Transverse colon (tissue), 4 donors: ENCODE measurements at places on chromosomes 7 and 10. TPM values are rescaled to one million over a fixed set of nuclear protein-coding genes. Genes with fewer than 3 reads are reported as not detected.
A peak's percentile ranks its signal among the peaks of the same experiment; 100 is the strongest.

DNA sequence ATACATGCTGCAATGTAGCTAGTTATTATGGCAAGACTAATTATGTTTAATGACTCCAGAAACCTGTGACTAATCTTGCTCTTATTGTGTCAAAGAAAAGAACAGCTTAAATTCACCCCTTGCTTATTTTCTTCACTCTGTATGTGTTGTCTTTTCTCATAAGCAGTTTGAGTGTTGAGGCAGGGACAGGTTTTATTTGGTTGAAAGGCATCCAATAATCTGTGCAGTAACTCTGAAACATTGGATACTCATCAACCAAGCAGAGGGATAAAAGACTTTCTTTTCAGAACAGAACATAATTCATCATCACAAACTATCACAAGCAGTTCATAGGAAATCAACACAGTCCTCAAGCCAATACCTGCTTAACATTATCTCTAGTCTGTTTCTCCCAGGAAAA lies 797.6 kb upstream of the MBL2 start:
- no peaks in the 10 kb centered on the region for H3K36me3 ChIP-seq
- no peaks in the 10 kb centered on the region for H3K27me3 ChIP-seq
- no peak overlapping the region for H3K27ac ChIP-seq
- no peak for DNase-seq

- H3K27ac ChIP-seq: no peak overlapping the region
- no peaks in the 10 kb centered on the region for H3K36me3 ChIP-seq
- H3K4me3 ChIP-seq: no peak overlapping the region
- no peaks in the 10 kb centered on the region for H3K4me1 ChIP-seq
- DNase-seq: no peak
- no peaks in the 10 kb centered on the region for H3K27me3 ChIP-seq
Observed at GRCh38 chr7:1848911-1849311, 178.8 kb downstream of the ELFN1 start.

Gene TCTN3
- total RNA-seq: 16.5 TPM

DNA sequence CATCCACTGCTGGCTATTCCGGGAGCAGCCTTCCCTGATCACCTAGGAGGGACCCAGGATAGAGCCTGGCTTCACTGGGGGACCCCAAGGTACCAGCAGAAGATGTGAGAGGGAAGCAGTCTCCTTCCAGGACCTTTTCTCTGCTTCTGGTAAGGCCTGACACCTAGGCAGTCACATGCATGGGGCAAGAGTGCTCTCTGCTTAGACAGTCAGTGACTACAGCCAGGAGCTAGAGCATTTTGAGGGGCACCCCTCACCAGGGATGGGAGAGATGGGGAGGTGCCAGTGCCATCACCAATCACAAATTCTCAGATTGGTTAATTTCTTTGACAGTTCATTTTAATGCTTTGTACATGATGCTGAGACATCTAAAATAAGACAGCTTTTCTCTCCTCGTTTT lies 13.9 kb upstream of the ADO start:
- no peaks in the 10 kb centered on the region for H3K36me3 ChIP-seq
- H3K27me3 ChIP-seq: no peaks in the 10 kb centered on the region
- no peak overlapping the region for H3K4me3 ChIP-seq

GRCh38 chr7:131835141-131835540 lies 278.7 kb upstream of the PODXL start:
- H3K4me3 ChIP-seq: no peak overlapping the region
- no peaks in the 10 kb centered on the region for H3K36me3 ChIP-seq
- peaks cover under 1% of the 10 kb centered on the region for H3K27me3 ChIP-seq
- no peak for DNase-seq
- no peaks in the 10 kb centered on the region for H3K4me1 ChIP-seq
- H3K27ac ChIP-seq: no peak overlapping the region

- H3K4me1 ChIP-seq: no peaks in the 10 kb centered on the region
- no peak overlapping the region for H3K4me3 ChIP-seq
- no peaks in the 10 kb centered on the region for H3K27me3 ChIP-seq
- DNase-seq: no peak
Observed at GRCh38 chr7:1810961-1811849, 141.1 kb downstream of the ELFN1 start.

GRCh38 chr7:27198871-27199801 lies 755 bp downstream of the HOXA13 start:
- DNase-seq: no peak
- H3K4me1 ChIP-seq: no peaks in the 10 kb centered on the region
- peaks cover 86% of the 10 kb centered on the region for H3K27me3 ChIP-seq
- peak overlapping the region; percentile 73 for H3K4me3 ChIP-seq
- peak overlapping the region; percentile 95 for H3K27ac ChIP-seq
- no peaks in the 10 kb centered on the region for H3K36me3 ChIP-seq

DNA sequence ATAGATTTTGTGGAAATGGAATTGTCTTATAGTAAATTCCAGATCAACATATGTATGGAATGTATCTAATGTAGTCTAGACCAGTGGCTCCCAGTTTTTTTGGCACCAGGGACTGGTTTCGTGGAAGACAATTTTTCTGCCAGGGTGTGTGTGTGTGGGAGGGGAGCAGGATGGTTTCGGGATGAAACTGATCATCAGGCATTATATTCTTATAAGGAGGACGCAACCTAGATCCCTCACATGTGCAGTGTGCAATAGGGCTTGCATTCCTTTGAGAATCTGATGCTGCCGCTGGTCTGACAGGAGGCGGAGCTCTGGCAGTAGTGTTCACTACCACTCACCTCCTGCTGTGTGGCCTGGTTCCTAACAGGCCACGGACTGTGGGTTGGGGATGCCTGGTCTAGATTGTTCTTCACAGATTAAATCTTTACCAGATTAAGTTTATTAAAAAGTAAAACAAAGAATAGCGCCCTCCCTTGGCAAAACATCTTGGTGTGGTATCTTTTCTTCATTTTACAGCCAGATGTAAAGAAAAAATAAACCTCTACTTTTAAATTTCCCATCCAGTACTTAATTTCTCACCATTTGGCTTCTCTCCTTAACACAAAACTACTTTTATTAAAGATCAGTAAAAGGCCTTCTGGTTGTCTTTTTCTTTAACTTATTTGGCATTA lies 48.4 kb downstream of the SEPTIN7 start:
- H3K27ac ChIP-seq: no peak overlapping the region
- no peaks in the 10 kb centered on the region for H3K36me3 ChIP-seq
- H3K4me1 ChIP-seq: peaks cover 14% of the 10 kb centered on the region
- no peak for DNase-seq
- no peaks in the 10 kb centered on the region for H3K27me3 ChIP-seq

DNA sequence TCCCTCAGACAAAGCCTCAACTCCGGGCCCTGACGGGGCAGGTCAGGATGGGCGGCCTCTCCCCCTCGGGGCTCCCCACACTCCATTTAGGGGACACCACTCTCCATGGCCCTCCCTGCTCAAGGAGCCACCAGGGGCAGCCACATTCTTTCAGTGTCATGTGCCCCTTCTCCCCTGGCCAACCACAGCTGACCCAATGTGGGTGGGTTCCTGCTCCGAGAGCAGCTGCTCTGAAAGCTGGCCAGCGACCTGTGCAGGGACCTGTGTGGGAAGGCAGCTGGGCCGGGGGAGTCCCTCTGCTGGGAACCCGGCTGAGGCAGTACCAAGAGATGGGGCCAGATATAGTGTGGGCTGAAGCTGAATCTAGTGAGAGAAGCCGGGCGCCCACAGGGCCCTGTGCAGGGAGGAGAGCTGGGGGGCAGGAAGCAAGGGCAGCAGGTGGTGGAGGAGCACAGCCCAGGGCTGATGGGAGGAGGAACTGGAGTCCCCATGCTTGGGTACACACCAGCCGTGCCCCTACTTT lies 40.6 kb upstream of the NPFFR1 start:
- no peaks in the 10 kb centered on the region for H3K4me1 ChIP-seq
- DNase-seq: no peak
- no peaks in the 10 kb centered on the region for H3K36me3 ChIP-seq
- H3K27me3 ChIP-seq: no peaks in the 10 kb centered on the region

Gene MYPN
- 0.27 TPM for total RNA-seq

DNA sequence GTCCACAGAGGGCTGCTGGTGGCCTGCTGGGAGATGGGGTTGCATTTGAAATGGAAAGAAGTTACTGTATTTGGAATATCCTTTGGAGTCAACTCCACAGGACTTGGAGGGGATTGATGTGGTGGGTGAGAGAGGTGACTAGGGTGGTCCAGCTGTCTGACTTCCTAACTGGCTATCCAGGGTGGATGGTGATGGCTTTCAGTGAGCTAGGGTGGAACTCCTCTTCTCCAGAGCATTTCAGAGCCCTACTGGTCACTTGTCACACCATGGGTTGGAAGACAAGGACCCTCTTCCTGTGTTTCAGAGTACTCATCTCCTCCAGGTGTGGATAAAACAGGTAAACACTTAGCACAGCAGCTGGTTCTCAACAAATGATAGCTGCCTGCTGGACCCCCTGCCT lies 3.3 kb upstream of the ADAMTS14 start:
- H3K36me3 ChIP-seq: no peaks in the 10 kb centered on the region

GRCh38 chr7:47671358-47671757 lies 89.4 kb upstream of the TNS3 start:
- H3K4me3 ChIP-seq: no peak overlapping the region
- H3K36me3 ChIP-seq: no peaks in the 10 kb centered on the region
- H3K27me3 ChIP-seq: no peaks in the 10 kb centered on the region
- DNase-seq: no peak
- peak overlapping the region; percentile 42 for H3K27ac ChIP-seq

Gene AZGP1
- total RNA-seq: 3.2 TPM

DNA sequence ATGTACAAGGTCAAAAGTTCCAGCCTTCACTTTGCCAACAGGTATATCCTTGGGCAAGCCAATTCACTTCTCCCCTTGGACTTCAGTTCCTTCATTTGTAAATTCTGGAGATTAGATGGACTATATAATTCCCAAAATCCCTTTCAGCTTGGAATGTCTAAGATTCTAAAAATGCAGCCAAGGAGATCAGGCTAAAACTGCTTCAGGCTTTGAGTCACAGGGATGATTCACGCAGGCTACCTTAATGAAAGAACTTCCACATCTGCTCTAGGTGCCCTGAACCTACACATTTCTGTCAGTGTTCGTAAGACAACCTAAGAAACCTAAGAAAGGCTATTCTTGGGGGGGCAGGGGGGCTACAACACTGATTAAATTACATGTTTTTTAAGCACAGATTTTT lies 7.1 kb downstream of the CPVL start:
- H3K36me3 ChIP-seq: no peaks in the 10 kb centered on the region
- no peak overlapping the region for H3K27ac ChIP-seq
- peaks cover 11% of the 10 kb centered on the region for H3K4me1 ChIP-seq
- no peak for DNase-seq
- H3K4me3 ChIP-seq: no peak overlapping the region

- no peak overlapping the region for H3K4me3 ChIP-seq
- peaks cover 40% of the 10 kb centered on the region for H3K4me1 ChIP-seq
- H3K36me3 ChIP-seq: no peaks in the 10 kb centered on the region
- no peak for DNase-seq
- H3K27me3 ChIP-seq: no peaks in the 10 kb centered on the region
- peak overlapping the region; percentile 18 for H3K27ac ChIP-seq
Observed at GRCh38 chr10:61840403-61840802, 61.1 kb upstream of the ARID5B start.

Gene ZP3
- not detected for total RNA-seq

Gene APBB1IP
- 2.5 TPM for total RNA-seq

DNA sequence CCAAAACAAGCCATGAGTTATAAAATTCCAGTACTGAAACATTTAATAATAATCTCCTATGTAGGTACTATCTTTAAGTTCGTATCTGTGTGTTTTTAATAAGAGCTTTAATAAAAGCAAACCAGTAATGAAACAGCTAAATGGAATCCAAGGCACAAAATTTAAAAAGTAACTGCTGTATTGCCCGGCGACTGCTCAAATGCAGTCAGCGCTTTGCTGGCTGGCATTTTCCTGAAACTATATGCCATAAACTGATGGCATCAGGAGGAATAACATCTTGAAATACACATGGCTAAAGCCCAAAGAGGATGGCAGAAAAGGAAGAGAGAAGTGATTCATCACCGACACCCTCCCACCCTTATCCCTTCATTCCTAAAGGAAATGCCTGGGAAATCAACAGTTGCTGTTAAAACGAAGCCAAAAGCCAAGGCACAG lies 133.1 kb downstream of the CUBN start:
- peak overlapping the region; percentile 10 for H3K27ac ChIP-seq
- H3K36me3 ChIP-seq: no peaks in the 10 kb centered on the region
- DNase-seq: no peak
- no peaks in the 10 kb centered on the region for H3K27me3 ChIP-seq

Gene SCART1
- 2.9 TPM for total RNA-seq

- no peaks in the 10 kb centered on the region for H3K27me3 ChIP-seq
- H3K4me3 ChIP-seq: no peak overlapping the region
- no peak overlapping the region for H3K27ac ChIP-seq
- no peaks in the 10 kb centered on the region for H3K36me3 ChIP-seq
- DNase-seq: no peak
- no peaks in the 10 kb centered on the region for H3K4me1 ChIP-seq
Observed at GRCh38 chr10:112906945-112907344, 43.1 kb upstream of the TCF7L2 start.

Gene NUTM2A
- total RNA-seq: 2.0 TPM

Gene ABCB4
- not detected for total RNA-seq

Gene ANKRD22
- total RNA-seq: 3.0 TPM

Gene THSD7A
- 1.9 TPM for total RNA-seq

Gene HOXA7
- 15.6 TPM for total RNA-seq

DNA sequence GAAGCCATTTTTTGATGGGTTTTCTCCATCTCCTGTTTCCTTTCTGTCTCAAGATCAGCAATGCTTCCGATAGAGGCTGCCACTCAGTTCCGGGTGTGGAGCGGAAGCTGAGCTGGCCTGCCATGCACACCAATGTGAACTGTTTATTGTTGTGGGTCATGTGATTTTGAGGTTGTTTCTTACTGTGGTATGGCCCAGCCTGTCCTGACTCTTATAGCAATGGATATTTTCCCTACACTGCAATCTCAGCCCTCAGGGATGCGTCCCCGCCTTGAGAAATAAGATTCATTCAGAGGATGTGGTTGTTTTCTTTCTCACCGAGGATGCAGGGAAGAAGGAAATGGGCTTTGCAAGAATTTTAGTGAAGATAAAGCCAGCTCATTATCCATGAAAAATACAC lies 134.7 kb downstream of the PFKFB3 start:
- no peak overlapping the region for H3K27ac ChIP-seq
- no peaks in the 10 kb centered on the region for H3K4me1 ChIP-seq
- H3K36me3 ChIP-seq: no peaks in the 10 kb centered on the region
- H3K27me3 ChIP-seq: no peaks in the 10 kb centered on the region
- H3K4me3 ChIP-seq: no peak overlapping the region
- no peak for DNase-seq

- H3K27ac ChIP-seq: no peak overlapping the region
- no peaks in the 10 kb centered on the region for H3K27me3 ChIP-seq
- H3K4me3 ChIP-seq: no peak overlapping the region
- no peak for DNase-seq
- no peaks in the 10 kb centered on the region for H3K4me1 ChIP-seq
Observed at GRCh38 chr7:40194745-40195144, 59.9 kb downstream of the SUGCT start.

- no peaks in the 10 kb centered on the region for H3K27me3 ChIP-seq
- no peak for DNase-seq
- no peak overlapping the region for H3K4me3 ChIP-seq
- H3K4me1 ChIP-seq: no peaks in the 10 kb centered on the region
Observed at GRCh38 chr7:96173781-96174180, 148.1 kb downstream of the SLC25A13 start.

- H3K27ac ChIP-seq: no peak overlapping the region
- H3K27me3 ChIP-seq: peaks cover 11% of the 10 kb centered on the region
- DNase-seq: no peak
- no peaks in the 10 kb centered on the region for H3K4me1 ChIP-seq
- no peak overlapping the region for H3K4me3 ChIP-seq
Observed at GRCh38 chr7:3217166-3217565, 83.9 kb upstream of the SDK1 start.

Gene CCZ1
- 15.0 TPM for total RNA-seq

- no peaks in the 10 kb centered on the region for H3K27me3 ChIP-seq
- DNase-seq: no peak
- H3K36me3 ChIP-seq: no peaks in the 10 kb centered on the region
- peaks cover 51% of the 10 kb centered on the region for H3K4me1 ChIP-seq
- H3K27ac ChIP-seq: no peak overlapping the region
Observed at GRCh38 chr10:71849461-71849908, 1.6 kb downstream of the PSAP start.
